ENCODE measurements at places on chromosomes 2 and 18.
A peak's percentile ranks its signal among the peaks of the same experiment; 100 is the strongest.

DNA sequence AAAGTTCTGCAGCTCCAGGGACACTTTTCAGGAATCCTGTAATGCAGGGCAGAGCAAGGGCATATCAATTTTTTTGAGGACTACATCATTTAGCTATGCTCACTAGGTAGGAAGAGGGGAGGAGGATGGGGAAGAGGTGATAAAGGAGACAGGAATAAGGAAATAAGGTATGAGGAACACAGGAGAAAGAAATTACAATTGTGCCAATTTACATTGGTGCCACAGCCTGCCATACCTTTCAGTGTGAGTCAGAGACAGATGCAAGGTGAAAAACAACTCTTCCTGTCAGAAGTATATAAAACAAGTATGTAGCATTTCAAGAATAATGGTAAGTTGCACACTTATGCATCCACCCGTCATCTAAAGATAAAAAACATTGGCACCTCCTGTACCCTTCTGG, 5.4 kb upstream of the MRPS9 start:
- DNase-seq: no peak

DNA sequence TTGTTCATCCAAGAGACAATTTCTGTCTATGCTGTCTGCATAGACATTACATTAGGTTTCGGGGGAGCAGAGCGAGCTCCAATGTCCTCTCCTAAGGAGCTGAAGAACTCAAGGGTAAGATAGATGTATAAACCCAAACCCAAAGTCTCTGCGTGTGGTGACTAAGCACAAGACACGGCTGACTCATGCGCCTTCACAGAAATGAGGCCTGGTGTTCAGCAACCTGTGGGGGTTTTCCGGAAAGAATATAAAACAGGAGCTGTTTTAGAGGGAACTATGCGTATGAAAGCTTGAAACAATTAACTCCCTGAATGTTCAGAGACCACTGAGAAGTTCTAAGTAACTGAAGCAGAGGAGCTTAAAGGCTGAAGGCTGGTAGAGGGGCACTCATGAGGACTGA, 154.7 kb downstream of the SOX11 start:
- DNase-seq: no peak

GRCh38 chr2:166384774-166385173, 9.0 kb upstream of the SCN9A start:
- no peak for DNase-seq

DNA sequence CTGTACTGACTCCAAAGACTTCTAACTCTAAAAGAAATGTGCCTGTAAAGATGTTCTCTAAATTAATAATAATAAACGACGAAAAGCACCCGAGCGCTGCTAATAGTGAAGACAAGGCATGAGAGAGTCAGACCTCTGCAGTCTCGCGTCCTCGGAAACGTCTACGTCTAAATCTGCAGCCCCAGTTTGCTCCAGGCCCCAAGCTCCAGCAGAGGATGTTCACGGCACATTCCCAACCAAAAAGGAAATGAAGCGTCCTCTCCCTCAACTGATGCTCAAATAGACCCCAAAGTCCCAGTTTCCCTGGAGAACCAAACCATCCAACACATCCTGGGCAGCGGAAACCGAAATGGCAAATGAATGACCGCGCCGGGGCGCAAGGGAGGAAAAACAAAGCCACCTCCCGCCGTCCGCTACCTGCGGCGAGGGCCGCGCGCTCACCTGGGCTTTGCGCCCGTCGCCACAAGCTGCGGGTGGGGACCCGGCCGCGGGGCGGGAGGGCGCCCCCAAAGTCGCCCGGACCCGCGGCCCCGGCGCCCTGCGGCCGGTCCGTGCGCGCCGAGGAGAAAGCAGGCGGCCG, 47.1 kb upstream of the CCDC150 start:
- no peak for DNase-seq

GRCh38 chr2:207231106-207231865, 65.5 kb upstream of the KLF7 start:
- no peak for DNase-seq

- DNase-seq: no peak
Measured at GRCh38 chr2:15133461-15133860, 427.7 kb downstream of the NBAS start.

GRCh38 chr2:127043367-127044164, 63.4 kb downstream of the BIN1 start:
- no peak for DNase-seq

DNA sequence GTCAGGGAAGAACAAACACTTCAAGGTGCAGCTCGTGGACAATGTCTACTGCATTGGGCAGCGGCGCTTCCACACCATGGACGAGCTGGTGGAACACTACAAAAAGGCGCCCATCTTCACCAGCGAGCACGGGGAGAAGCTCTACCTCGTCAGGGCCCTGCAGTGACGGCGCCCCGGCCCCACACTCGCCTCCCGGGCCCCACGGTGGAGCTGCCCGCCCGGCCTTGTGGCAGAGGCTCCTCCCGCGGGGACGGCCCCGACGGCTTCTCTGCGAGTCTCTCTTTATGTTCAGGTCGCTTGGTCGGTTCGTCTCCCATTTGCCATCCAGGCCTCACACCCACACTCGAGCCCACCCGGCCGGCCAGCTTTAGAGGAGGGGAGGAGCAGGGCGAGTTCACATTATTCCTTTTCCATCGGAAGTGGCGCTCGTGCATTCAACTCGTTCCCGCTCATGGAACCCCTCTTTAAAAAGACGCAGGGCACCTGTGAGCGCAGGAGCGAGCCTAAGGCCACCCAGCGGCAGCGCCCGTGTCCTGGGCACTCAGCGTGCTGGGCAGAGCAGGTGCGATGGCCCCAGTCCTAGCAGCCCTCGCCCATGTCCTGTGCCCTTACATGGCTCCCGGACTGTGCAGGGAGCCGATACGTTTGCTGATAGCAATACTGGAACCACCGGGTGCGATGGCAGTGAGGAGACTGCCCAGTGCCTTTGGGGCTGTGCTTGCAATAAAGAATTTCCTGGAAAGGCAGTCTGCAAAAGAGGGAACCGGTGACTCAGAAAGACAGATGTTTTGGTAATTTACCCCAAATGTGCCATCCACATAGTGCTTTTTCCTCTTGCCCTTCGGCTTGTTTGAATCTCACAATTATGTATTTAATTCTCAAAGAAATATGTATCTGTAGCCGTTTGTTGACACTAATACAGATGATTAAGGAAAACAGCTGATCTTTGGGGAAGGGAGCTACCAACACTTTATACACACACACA, 148.6 kb downstream of the NCK2 start:
- DNase-seq: no peak

DNA sequence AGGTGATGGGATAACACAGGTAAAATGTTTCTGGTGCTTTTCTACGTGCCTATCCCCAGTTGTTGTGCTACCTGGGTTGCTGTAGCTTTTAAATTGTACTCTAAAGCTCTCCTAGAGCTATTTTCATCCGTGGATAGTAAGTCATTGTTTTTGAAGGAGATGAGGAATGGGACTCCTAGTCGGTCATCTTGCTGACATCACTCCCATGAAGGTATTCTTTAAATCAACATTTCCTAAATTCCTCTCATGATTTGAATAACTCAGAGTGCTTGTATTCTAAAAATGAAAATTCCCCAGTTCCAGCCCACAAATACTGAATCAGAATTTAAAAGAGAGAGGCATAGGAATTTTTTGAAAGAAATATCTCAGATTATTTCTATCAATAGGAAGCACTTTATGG, 44.3 kb downstream of the CCDC148 start:
- no peak for DNase-seq

DNA sequence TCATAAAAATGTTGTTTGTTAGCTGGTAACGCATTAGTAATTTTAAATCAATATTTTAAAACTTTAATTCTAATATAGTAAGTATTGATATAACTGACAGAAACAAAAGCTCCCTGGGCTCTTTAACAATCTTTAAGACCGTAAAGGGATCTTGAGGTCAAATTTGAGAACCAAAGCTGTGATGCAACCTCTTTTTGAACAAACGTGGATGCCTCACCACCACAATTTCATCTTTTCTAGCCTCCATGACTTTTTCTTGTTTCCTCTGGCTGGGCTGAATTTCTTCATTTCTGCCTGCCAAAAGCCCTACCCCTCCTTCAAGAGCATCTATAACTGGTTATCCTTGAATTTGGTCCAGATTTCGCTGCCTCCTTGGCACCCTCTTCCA, 563 bp upstream of the POLE4 start:
- DNase-seq: no peak

DNA sequence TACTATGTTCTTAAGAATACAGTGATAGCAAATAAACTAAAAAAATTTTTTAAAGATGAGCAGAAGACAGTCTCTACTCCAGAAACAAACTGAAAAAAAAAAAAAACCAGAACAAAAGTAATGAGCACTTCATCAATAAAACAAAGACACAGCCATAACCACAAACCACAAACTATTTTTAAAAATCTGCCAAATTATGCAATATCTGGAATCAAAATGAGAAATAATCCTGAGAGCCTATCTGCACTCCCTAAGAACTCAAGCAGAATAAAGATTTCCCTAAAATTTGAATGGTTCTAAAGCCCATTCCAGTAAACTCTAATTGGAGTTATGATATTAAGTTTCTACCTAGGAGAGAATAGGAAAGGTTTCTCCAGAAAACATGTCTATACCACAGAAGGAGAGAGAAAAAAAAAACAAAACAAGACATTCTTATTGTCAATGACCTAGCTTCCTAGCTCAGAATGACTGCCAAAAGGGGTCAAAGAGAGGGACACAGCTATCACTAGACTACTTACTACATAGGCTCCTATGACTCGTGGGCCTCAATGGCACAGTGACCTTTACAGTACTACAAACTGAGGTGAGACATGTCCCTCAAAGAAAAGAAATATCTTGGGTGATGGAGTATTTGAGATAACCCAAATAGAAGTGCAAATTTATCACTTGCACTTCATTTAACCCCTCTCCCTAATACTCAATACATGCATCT, 262.8 kb downstream of the ZEB2 start:
- DNase-seq: no peak

DNA sequence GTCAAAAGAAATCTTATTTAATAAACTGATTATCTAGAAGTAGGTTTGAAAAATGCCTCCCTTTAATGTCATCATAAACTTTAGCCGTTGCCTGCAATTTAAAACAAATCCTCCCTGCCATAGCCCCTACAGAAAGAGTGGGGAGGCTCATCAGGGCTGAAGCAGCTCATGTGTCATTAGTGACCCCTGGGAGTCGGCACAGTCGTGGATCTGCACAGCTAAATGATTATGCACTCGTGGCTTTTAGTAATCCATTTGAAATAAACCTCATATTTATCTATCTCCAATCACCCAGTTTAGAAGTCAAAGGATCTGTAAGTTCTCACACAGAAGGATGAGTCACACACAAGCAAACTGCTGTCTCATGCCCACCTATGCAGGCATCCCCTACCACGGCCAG, 277.3 kb downstream of the SS18 start:
- no peak for DNase-seq

DNA sequence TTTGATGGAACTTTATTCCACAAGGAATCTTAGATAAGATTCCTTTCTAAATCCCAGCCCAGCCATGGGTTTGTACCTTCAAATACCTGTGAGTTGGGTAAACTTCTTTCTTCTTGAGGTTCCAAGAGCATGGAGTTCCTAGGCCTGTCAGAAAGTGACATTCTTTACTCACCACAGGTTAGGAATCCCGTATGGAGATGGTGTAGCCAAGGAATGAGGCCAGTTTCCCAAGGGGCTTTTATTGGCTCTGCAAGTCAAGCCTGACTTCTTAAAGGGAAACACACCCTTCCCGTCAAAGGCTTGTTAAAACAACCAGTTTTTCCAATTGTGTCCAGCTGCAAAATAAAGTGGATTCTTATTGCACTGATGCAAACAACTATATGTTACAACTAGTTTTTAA, 45.8 kb downstream of the STK17B start:
- no peak for DNase-seq

- DNase-seq: no peak
Measured at GRCh38 chr2:23464156-23464555, 79.2 kb downstream of the KLHL29 start.

DNA sequence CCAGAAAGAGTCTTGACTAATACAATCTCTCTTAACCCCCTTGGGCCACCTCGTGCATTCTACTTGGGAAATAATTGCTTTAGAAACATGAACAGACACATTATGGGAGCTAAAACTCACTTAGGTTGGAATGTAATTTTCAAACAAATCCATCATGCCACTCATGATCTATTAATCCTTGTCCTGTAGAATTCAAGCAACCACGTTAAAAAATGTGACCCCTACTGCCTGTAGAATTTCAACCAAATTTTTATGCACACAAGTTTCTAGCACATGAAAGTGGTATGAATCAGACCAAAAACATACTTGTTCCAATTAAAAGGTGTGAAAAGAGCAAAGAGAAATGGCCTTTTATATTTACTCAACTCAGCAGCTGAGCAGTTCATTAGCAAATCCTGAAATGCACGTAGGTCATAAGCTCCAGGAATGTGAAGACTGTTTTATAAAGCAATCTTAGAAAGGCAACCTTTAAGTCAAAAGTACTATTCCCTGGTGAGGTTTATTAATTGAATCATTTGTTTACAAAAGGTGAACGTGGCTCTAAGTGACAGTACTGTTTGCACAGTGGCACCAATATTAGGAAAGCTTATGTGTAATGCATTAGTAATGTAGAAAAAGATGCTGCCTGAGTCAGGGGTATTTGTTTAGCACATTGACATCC, 459.4 kb upstream of the UBE2E3 start:
- DNase-seq: peak; percentile 67

DNA sequence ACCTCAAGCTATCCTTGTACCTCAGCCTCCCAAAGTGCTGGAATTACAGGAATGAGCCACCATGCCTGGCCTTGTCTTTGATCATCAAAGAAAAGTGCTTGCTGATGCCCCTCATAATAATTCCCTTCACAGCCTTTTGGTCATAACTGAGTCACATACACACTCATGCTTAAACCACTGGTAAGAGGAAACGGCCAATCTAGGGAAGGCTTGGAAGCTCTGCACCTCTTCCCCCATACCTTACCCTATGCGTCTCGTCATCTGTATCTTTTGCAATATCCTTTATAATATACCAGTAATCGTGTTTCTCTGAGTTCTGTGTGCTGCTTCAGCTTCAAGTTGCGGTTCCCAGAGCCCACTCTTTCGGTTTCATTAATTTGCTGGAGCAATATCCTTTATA, 4.8 kb upstream of the RNF138 start:
- DNase-seq: peak; percentile 83

GRCh38 chr18:43665105-43665788, 388.0 kb upstream of the SYT4 start:
- DNase-seq: peak; percentile 50

GRCh38 chr18:34951625-34952379, 89.4 kb upstream of the MAPRE2 start:
- no peak for DNase-seq

GRCh38 chr2:68287580-68288441, 31.9 kb downstream of the CNRIP1 start:
- DNase-seq: no peak

- no peak for DNase-seq
Measured at GRCh38 chr2:37689751-37690150, 18.3 kb upstream of the CDC42EP3 start.

DNA sequence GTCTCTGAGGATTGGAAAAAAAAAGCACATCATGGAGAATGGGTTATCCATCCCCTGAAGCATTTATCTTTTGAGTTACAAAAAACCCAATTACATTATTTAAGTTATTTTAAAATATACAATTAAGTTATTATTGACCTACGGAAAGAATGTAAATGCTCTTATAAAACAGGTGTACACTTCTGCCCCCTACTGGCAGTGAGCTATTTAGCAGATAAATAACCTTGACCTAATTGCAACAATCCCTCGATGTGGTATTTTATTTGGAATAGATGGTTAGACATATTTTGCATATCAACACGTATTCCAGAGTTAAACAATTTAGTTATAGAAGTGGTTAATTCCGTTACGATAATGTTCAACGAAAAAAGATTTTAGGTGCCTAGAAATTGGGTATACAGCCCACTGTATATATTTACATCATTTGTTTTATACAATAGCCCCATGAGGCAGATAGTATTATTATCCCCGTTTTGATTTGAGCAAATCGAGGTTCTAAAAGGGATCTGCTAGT, 9.1 kb upstream of the DAW1 start:
- DNase-seq: no peak

Measured in epithelial cell of prostate (primary cell).